ENCODE measurements at places on chromosomes 11 and 22. TPM values are rescaled to one million over a fixed set of nuclear protein-coding genes. Genes with fewer than 3 reads are reported as not detected.

The OR56A4 gene
- total RNA-seq = not detected

The POTEH gene
- not detected for total RNA-seq

The HYLS1 gene
- total RNA-seq = 4.2 TPM

The MS4A15 gene
- not detected for total RNA-seq

The MIAT gene
- total RNA-seq = 0.77 TPM

Measured in ovary (tissue), 10 donors.